ENCODE measurements at places on chromosomes 3 and 15.

GRCh38 chr15:51672155-51672687 is 9.1 kb upstream of the SCG3 start:
- no peaks in the 10 kb centered on the region for H3K36me3 ChIP-seq
- H3K4me3 ChIP-seq, result no peak overlapping the region
- peaks cover 26% of the 10 kb centered on the region for H3K27me3 ChIP-seq
- H3K27ac ChIP-seq, result no peak overlapping the region
- no peak for DNase-seq

DNA sequence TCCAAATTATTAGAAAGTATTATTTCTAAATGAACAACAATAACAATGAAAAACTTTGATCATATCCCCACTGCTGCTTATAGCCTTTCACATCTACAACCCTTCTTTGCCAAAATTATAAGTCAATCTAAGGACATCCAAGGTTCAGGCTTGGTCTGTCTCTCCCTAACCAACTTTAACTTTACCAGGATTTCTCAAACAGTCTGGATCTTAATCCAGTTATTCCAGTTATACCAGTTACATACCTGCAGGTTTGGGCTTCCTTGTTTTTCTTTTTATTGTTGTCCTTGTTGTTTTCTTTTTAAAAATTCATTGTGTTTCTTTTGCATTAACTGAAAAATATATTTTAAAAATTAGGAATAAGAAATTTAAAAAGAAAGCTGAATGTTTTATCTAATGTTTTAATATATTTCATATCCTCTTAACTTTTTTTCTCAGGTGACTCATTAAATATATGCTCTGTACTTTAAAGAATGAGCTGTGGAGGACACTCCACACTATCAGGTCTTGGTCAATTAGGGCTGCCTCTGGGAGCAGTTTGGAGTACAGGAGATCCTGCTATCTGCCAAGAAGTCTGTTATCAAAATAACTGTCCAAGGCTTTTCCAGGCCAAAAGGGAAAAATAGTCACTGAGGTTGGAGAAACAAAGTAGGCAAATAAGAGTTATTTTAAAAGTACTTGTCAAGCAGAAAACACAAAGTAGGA is 421.4 kb downstream of the EPHA6 start:
- no peaks in the 10 kb centered on the region for H3K27me3 ChIP-seq
- no peak overlapping the region for H3K4me3 ChIP-seq
- no peak for DNase-seq
- no peaks in the 10 kb centered on the region for H3K4me1 ChIP-seq
- no peak overlapping the region for H3K27ac ChIP-seq

GRCh38 chr15:55916666-55917409 is 76.6 kb downstream of the NEDD4 start:
- H3K36me3 ChIP-seq, result no peaks in the 10 kb centered on the region
- no peaks in the 10 kb centered on the region for H3K4me1 ChIP-seq
- H3K27ac ChIP-seq, result peak overlapping the region; percentile 67
- H3K4me3 ChIP-seq, result peak overlapping the region; percentile 45

DNA sequence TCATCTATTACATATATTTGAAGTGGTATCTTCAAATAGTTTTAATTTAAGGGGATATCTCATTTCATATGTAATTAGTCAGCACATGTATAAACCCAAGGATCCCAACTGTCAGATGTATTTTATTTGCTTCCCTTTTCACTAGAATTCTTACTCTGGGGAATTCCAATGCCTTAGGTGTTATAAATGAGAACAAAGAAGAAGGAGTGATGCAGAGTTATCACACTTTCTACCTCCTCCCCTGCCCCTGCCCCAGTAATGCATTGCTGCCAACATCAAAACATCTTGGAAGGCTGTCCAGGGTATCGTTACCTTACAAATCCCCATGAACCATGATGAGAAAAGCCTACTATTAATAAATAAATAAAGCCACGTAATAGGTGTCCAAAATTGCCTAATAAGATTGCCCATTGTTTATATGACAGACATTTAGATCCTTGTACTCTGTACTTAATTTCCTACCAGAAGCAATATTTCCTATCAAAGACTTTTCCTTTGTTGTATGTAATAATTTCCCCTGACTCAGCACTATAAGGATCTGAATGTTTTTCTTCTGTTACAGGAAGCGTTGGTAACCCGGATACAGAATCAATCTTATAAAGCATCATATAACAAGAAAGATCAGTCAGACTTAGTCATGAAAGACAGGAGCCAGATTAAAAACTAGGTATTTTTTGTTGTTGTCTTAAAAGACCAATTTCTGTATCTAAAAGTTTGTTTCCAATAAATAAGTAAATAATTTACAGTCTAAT is 38.8 kb downstream of the CBLB start:
- H3K27me3 ChIP-seq, result no peaks in the 10 kb centered on the region
- H3K4me3 ChIP-seq, result no peak overlapping the region
- H3K36me3 ChIP-seq, result no peaks in the 10 kb centered on the region
- peak; percentile 44 for DNase-seq
- H3K27ac ChIP-seq, result no peak overlapping the region
- H3K4me1 ChIP-seq, result peaks cover 3% of the 10 kb centered on the region

DNA sequence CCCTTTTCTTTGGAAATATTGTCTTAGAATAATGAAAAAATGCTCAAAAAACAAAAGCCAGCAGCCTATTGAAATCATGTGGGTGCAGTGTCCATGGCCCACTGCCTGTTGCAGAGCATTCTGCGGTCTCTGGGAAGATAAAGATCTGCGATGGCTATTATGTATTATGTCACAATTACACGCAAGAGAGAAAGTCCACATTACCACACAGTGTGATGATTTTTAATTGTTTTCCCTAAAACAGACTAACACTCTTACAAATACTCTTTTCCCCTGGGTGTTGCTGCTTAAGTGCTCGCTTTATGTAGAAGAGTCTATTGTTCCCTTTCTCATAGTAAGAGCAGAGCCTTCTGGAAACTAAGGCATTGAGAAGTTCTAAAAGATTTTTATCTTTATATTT is 32.2 kb downstream of the SSR3 start:
- no peaks in the 10 kb centered on the region for H3K36me3 ChIP-seq
- H3K27me3 ChIP-seq, result no peaks in the 10 kb centered on the region
- DNase-seq, result no peak
- no peak overlapping the region for H3K4me3 ChIP-seq
- H3K27ac ChIP-seq, result no peak overlapping the region

DNA sequence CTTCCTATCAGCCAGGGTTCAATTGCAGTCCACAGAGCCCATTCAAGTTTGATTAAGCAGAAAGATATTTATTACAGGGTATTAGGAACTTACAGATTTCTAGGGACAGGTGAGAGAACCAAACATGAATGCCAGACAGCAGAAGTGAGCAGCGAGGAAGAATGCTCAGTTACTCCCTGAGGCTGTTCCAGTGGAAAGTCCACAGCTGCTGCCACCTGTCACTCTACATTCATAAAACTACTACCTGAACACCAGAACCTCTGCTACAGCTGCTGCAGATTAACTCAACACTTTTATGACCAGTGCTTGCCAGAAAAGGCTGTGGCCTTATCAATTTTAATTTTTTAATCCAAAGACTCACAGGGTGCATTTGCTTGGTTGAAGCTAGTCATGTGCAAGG is 325.4 kb upstream of the ONECUT1 start:
- H3K27ac ChIP-seq, result no peak overlapping the region
- no peak overlapping the region for H3K4me3 ChIP-seq
- H3K36me3 ChIP-seq, result no peaks in the 10 kb centered on the region
- no peak for DNase-seq
- no peaks in the 10 kb centered on the region for H3K27me3 ChIP-seq

GRCh38 chr3:79380581-79380980 is 387.2 kb downstream of the ROBO1 start:
- DNase-seq, result peak; percentile 17
- no peak overlapping the region for H3K27ac ChIP-seq
- no peak overlapping the region for H3K4me3 ChIP-seq
- H3K4me1 ChIP-seq, result no peaks in the 10 kb centered on the region

- no peaks in the 10 kb centered on the region for H3K36me3 ChIP-seq
- DNase-seq, result peak; percentile 59
- no peak overlapping the region for H3K4me3 ChIP-seq
- no peak overlapping the region for H3K27ac ChIP-seq
Observed at GRCh38 chr15:65211482-65211982, 259 bp upstream of the CILP start.

DNA sequence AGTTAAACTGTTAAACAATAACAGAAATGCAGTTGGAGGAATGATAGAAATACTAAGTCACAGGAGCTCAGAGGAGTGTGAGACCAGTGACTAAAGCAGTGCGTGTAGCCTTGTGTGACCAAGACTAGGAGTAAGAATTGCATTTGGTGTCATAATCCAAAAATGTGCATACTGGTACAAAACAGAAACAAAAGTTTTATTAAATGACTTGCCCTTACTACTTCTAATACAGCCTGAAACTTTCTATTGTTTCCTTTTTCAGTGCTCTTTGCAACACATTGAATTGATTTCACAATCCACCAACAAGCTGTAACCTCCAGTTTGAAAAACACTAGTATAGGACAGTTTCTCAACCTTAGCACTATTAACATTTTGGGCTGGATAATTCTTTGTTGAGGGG is 17.1 kb downstream of the SNX1 start:
- no peak overlapping the region for H3K27ac ChIP-seq
- H3K27me3 ChIP-seq, result no peaks in the 10 kb centered on the region
- peak; percentile 52 for DNase-seq
- H3K4me3 ChIP-seq, result no peak overlapping the region
- H3K36me3 ChIP-seq, result peaks cover 18% of the 10 kb centered on the region

GRCh38 chr3:28916713-28917499 is 364.0 kb upstream of the RBMS3 start:
- H3K27ac ChIP-seq, result peak overlapping the region; percentile 53
- peak overlapping the region; percentile 38 for H3K4me3 ChIP-seq
- H3K27me3 ChIP-seq, result no peaks in the 10 kb centered on the region
- peak; percentile 65 for DNase-seq
- no peaks in the 10 kb centered on the region for H3K36me3 ChIP-seq
- H3K4me1 ChIP-seq, result peaks cover 4% of the 10 kb centered on the region

- H3K36me3 ChIP-seq, result peaks cover 26% of the 10 kb centered on the region
- H3K4me1 ChIP-seq, result no peaks in the 10 kb centered on the region
- no peak overlapping the region for H3K27ac ChIP-seq
- H3K4me3 ChIP-seq, result no peak overlapping the region
- DNase-seq, result no peak
Observed at GRCh38 chr3:119428538-119428937, 34.9 kb downstream of the TMEM39A start.

GRCh38 chr3:43074901-43075689 is 30.8 kb downstream of the POMGNT2 start:
- DNase-seq, result no peak
- peaks cover 5% of the 10 kb centered on the region for H3K36me3 ChIP-seq
- no peaks in the 10 kb centered on the region for H3K4me1 ChIP-seq
- H3K4me3 ChIP-seq, result no peak overlapping the region
- no peaks in the 10 kb centered on the region for H3K27me3 ChIP-seq

DNA sequence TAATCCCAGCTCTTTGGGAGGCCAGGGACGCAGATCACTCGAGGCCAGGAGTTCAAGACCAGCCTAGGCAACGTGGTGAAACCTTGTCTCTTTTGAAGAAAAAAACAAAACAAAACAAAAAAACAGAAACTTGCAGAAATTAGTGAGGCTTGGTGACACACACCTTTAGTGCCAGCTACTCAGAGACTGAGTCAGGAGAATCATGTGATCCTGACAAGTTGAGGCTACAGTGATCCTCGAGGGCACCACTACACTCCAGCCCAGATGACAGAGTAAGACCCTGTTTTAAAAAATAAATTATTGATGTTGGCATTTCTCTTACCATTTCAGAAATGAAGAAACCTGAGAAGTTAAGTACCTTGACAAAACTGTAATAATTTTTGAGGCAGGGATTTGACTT is 44.6 kb upstream of the CCNB2 start:
- H3K36me3 ChIP-seq, result peaks cover 28% of the 10 kb centered on the region
- no peak overlapping the region for H3K4me3 ChIP-seq
- no peak for DNase-seq
- no peaks in the 10 kb centered on the region for H3K4me1 ChIP-seq
- H3K27ac ChIP-seq, result no peak overlapping the region

DNA sequence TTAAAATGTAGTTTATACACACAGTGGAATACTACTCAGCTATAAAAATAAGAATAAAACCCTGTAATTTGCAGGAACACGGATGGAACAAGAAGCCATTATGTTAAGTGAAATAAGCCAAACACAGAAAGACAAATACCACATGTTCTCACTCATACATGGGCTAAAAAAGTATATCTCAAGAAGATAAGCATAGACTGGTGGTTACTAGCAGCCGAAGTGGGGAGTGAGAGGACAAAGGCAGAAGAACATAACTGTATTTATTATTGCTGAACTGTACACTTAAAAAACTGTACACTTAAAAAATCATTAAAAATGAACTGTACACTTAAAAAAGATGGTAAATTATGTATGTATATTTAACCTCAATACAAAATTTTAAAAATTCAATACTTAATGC is 11.0 kb downstream of the UBE3A start:
- no peak for DNase-seq
- H3K4me1 ChIP-seq, result peaks cover 4% of the 10 kb centered on the region
- H3K4me3 ChIP-seq, result no peak overlapping the region
- H3K36me3 ChIP-seq, result no peaks in the 10 kb centered on the region
- no peaks in the 10 kb centered on the region for H3K27me3 ChIP-seq
- H3K27ac ChIP-seq, result no peak overlapping the region

Measured in IMR-90 (cell line).